Mesendoderm (in vitro differentiated cells): ENCODE measurements at places on chromosomes 13 and 19.
A peak's percentile ranks its signal among the peaks of the same experiment; 100 is the strongest.

DNA sequence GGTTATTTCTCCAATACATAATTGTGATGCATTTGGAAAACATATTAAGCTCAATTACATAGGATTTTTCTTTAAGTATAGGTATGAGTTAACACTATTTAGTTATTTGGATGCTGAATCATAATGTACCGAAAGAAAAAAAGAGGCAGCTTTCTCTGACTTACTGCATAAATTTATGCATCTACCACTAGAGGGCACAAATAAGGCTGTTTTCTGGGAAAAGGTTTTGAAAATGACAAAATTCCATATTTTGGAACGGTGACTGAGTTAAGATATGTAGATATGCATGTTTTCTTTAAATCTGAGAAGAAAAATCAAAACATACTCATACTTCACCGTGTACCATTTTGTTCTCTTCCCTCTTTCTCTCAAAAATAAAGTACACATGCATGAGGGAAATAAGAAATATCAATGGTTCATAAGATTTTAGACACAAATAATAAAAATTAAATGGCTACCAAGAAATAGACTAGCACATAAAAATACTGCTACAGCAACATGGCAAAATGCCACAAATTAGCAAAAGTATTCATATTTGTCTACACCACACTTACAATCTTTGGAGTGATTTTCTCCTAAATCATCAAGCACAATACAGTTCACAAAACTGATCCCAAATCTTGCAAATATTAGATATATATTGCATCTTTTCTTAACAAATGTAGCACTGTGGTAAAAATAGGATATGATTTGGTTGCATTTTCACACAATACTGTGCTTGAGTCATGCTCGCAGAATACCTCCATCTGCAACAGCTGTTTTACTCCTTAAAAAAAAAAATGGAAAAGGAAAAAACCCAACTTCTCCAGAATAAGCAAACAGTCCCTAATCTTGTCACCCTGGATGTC is 260.0 kb downstream of the FGF14 start:
- DNase-seq: peak; percentile 8

GRCh38 chr19:40800339-40800996 is 1.5 kb downstream of the EGLN2 start:
- DNase-seq: no peak

DNA sequence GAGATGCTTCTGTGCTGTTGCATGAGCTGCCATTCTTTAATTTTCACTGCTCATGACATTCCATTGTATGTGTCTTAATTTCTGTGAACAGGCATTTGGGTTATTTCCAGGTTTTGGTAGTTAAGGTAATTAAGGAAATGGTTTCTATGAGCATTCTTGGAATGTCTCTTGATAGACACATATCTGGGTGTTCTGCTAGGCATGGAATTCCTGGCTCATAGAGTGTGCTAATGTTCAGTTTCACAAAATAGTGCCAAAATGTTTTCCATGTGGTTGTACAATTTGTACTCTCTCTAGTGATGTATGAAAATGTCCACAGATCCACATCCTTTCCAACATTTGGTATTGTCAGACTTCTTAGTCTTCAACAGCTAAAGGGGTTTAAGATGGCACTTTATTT is 680.9 kb upstream of the SGCG start:
- DNase-seq: no peak

- no peak for DNase-seq
Measured at GRCh38 chr13:51874651-51875050, 12.9 kb downstream of the CCDC70 start.

DNA sequence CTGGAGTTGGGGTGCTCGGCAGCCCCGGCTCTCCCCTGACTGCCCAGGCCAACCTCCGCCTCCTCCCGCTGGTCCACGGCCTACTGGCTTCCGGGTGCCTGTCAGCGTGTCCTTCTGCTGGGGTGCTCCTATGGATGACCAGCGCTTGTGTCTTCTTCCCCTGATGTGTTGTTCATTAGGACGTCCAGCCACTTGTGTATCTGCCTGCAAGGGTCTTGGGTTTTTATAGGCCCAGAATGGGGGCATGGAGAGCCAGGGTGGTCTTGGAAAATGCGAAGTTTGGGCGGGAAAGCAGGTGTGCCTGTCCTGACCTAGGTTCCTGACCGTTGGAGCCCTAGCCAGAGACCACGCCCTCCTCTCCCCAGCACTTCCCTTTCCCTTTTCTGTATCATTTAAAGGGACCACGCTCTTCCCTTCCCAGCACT is 139.8 kb downstream of the SLITRK5 start:
- no peak for DNase-seq
